Iris pigment epithelial cell (primary cell): ENCODE measurements at places on chromosomes 2 and 18.

DNA sequence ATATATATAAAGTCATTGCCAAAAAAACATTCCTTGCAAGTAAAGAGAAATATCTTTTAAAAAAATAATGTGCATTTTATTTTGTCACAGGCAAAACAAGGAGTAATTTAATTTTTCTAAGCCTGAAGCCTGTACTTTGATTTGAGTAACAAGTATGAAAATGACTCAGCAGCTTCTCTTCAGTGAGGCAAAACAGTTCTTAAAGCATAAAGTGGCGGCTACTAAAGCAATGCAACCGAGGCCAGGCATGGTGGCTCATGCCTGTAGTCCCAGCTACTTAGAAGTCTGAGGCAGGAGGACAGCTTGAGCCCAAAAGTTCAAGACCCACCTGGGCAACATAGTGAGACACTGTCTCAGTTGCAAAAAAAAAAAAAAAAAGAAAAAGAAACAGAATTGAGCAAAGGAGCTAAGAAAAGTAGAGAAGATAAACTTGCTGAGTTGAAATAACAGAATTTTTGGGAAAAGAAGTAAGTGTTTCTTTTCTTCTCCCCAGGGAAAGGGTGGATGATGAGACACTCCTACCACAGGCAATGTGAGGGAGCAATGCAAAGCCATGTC, 29.6 kb downstream of the DOK1 start:
- peak; percentile 65 for DNase-seq

- no peak for DNase-seq
Observed at GRCh38 chr2:216911886-216912285, 52.0 kb upstream of the TNP1 start.

- no peak for DNase-seq
Observed at GRCh38 chr2:30577151-30577550, 130.1 kb downstream of the LCLAT1 start.

- DNase-seq = no peak
Observed at GRCh38 chr2:19207452-19207851, 151.0 kb downstream of the OSR1 start.

DNA sequence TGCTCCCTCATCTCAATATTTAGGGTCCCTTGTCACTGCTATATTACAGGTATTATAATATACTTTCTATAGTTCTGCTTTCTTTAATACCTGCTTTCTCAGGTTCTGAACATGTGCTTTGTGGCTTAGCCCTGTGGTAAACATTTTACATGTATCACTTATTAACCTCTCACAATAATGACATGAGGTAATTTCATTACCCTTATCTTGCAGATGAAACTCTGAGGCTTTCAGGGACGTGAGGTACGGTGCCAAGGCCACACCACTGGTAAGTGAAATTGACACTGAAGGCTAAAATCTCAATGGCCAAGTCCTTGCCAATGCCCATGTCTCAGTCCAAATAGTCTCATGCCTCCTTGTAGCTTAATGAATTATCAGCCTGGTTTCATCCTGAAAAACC, 21.7 kb downstream of the LINC00305 start:
- DNase-seq = no peak

DNA sequence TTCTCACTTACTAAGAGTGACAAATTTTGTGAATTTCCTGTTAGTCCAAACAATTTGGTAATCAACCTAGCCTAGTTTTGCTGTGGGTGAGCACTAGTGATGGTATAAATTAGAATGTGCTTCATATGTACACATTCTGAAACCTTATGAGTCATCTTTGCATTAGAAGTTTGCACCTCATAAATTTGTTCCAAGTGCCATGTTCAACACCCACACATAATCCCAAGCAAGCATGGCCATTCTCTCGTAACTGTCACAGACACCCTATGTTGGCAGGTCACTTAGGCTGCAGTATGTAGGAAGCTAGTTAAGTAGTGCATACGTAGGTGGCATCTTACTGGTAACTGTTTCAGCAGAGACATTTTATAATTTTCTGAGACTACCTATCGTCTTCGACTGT, 46.9 kb downstream of the NAB1 start:
- no peak for DNase-seq

DNA sequence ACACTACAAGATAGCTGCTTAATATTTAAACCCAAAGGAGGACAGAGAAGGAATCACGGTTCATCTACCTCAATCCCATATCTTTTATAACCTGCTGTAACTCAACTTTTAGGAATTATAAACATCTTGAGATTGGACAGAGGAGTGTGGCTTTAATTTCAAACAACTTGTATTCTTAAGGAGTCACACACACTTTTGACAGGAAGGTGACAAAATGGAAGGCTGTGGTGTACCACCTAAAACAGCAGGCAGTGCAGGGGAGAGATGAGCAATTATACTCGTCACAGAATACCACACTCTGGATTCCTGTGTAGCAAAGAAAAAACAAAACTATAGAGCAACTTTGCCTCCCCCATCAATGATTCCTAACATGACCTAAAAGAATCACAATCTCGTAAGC, 194.8 kb downstream of the ZEB2 start:
- DNase-seq = no peak

- DNase-seq = no peak
Observed at GRCh38 chr2:72183016-72183415, 35.4 kb upstream of the CYP26B1 start.

GRCh38 chr2:207531032-207531952, 1.5 kb downstream of the CREB1 start:
- DNase-seq = peak; percentile 27

- DNase-seq = peak; percentile 63
Observed at GRCh38 chr2:212421556-212422334, 116.9 kb downstream of the ERBB4 start.

DNA sequence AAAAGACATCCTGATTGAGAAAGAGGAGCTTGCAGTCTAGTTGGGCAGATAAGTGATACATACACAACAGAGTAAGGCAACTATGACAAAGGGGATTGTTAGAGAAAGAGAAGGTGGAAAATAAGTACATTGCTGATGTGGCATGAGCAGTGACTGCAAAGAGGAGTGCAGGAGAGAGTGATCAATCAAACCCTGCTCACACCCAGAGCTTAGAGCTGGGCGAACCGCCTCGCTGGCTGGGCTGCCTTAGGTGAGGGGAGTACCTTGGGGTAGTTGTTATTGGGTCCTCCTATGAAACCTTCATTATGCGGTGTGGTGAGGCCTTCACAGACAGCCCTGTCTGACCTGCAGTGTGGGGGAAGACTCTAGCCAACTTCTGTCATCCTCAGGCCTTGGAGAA, 161.7 kb downstream of the FHOD3 start:
- no peak for DNase-seq

DNA sequence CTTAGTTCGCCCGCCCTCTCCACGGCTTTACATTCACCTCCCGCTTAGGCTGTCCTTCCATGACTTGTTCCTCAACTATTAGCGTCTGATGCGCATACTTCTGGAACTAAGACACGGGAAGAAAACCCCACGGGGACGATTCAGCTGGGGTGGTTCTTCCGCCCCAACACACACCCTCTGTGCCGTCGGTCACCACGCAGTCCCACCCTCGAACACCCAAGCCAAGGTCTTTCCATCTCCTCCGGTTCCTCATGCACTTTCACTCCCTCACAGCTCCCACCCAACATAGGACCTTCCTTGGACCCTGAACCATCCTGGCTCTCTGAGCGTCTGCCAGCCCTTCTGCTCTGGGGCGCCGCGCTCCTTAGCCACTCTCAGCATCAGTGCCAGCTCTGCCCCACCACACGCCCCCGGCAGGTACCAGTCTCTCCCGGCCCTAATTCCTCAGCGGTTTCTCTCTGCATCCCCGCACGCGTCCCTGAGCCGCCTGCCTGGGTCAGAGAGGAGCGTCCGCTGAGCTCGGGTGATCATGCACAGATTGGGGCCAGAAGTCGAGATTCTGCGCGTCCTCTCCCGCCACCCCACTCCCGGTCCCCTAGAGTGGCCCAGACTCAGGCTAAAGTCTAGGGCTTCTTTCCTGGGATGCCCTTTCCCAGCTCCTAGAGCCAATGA, 522 bp upstream of the SRD5A2 start:
- no peak for DNase-seq

- DNase-seq = no peak
Observed at GRCh38 chr2:202171241-202171825, 67.1 kb downstream of the SUMO1 start.

DNA sequence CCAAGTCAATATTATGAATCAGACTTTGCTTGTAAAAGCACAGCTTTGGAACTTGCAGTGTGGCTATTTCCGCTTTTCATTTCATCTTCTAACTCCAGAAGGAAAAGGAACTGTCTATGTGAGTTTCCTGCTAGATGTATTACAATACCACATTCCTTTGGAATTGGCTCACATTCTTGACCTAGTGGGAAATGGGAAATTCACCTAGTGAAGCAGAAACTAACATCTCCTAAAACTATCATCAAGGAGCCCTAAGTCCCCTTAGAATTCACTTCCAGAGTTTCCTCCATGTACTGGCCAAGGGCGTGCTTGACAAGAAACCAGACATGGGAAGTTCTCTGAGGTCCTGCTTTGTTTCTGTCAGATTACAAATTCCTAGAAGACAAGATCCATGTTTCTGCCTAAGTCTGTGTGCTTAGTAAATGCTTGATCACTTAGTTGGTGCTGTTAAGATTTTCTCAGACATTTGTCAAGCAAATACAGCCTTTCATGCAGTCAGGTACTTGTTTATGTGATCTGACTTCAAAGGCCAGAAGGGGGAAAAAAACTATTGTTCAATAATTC, 275.7 kb upstream of the FN1 start:
- peak; percentile 76 for DNase-seq

DNA sequence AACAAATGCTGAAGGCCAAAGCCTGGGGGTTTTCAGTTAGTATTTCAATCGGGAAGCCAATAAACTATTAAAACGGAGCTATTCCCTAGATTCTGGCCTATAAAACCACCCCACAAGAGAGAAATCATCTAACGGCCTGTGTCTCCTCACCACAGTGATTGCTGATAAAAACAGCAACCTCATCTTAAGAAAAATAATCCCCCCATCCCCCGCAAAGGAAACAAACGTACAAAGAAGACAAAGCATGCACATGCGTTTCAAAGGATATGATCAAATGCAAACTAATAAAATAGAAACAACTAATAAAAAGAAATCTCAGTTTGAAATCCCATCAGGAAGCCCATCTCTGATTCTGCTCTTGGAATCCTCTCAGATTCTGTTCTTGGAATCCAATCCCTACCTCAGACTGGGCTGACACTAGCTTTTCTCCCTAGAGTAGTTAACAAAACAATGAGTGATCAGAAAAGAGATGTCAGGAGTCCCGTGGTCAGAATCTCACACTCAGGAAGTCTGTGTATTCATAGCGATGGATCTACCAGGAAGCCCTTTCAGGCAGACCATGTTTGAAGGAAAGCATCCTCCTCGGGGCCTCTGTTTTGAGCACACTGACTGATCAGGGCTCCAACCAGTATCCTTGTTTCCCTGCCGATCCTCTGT, 150.7 kb downstream of the THADA start:
- no peak for DNase-seq

DNA sequence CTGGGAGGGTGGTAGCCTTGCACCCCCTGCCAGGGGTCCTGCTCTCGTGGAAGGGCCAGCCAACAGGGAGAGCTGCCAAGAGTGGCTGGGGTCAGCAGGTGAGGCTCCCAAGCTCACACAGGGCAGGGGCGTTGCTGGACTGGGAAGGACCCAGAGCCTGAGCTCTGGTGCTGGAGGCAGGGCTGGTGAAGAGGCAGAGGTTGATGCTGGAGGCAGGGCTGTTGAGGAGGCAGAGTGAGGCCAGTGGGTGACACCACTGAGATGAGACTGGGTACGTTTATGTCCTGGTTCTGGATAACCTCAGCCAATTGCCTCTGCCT, 7.0 kb downstream of the ADRA2B start:
- no peak for DNase-seq

- DNase-seq = peak; percentile 61
Observed at GRCh38 chr18:10661317-10661716, 135.5 kb downstream of the NAPG start.

GRCh38 chr2:74951211-74951754, 7.2 kb upstream of the POLE4 start:
- DNase-seq = no peak

GRCh38 chr2:136448986-136449780, 316.2 kb upstream of the THSD7B start:
- no peak for DNase-seq

GRCh38 chr2:199460101-199460671, 2.4 kb upstream of the SATB2 start:
- DNase-seq = peak; percentile 30

DNA sequence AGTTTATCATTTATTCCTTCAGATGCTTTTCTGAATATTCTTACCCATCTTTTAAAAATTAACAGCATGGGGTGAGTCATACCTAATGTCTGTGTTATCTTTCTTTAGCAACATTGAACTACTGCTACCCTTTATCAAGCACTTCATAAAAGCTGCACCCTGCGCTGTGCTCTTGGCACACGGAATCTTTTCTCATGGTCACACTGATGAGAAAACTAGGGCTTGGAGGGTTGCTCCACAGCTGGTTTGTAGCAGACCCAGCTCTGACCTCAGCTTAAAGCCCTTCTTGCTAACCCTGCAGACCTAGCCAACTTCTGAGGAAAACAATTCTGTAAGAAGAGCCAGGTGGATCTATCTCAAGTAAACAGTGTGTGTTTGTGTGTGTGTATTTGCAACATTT, 106.3 kb downstream of the RNF144A start:
- DNase-seq = peak; percentile 95

GRCh38 chr2:42810971-42811811, 18.8 kb upstream of the HAAO start:
- peak; percentile 64 for DNase-seq

- DNase-seq = no peak
Observed at GRCh38 chr2:112795774-112796173, 11.5 kb upstream of the IL1A start.

DNA sequence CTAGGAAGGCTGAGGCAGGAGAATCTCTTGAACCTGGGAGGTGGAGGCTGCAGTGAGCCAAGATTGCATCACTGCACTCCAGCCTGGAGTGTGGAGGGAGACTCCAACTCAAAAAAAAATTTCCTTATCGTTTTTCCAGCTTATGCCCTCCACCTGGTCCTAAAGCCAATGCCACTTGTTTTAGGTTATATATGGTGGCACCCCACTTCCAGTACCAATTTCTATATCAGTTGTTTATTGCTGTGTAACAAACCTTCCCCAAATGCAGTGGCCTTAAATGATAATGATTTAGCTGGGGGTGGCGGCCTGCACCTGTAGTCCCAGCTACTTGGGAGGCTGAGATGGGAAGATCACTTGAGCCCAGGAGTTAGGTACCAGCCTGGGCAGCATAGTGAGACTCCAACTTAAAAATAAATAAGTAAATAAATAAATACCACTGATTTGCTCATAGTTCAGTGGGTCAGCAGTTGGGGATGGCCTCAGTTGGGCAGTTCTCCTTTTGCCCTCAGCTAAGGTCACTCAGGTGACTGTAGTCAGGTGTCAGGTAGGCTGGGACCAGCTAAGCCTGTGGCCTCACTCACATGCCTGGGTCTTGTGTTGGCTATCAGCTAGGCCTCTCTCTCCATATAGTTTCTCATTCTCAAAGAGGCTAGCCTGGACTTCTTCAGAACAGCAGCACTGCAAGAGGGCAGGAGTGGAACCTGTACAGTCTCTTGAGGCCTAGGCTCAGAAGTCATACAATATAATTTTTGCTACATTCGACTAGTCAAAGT, 113.7 kb upstream of the GATA6 start:
- DNase-seq = no peak
